ENCODE measurements at places on chromosomes 2 and 18.

GRCh38 chr2:167279810-167280209 is 391.5 kb downstream of the XIRP2 start:
- no peak for DNase-seq

- no peak for DNase-seq
Measured at GRCh38 chr2:152348388-152348787, 13.4 kb downstream of the FMNL2 start.

GRCh38 chr2:68251855-68252399 is 405 bp downstream of the PPP3R1 start:
- peak; percentile 15 for DNase-seq

GRCh38 chr2:220442012-220442411 is 814.6 kb downstream of the SLC4A3 start:
- no peak for DNase-seq

DNA sequence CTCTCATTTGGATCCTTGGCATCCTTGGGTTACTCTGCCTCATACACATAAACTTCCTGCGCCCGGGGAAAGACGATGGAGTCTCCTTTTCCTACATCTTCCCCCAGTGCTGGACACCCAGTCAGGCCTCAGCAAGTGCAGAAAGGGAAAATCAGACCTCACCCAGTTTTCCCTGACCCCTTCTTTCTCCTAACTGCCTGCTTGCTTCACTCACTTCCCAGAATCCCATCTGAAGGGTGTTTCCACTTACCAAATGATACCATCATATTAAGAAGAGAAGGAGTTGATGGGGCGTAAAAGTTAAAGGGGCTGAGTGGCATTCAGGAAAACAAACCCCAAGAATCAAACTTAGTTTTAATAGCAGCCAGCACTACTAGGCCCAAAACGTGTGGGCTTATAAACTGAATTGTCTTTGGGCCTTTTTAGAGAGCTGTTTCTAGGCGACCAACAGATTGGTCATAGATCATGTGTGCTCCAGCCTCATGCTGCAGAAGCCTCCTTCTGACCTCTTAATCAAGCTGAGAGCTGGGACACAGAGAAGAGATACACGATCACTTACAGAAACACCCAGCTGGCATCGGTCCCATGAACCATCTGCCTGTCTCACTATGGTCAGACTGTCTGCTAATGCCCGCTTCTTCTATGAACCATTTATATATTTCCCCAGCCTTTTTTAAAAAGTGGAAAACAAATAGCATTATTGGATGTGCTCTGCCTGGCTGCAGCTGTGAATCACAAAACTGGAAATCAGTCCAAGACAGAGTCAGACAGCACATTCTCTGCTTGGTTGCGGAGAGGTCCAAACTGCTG is 165.7 kb upstream of the SLC14A2 start:
- DNase-seq, result no peak

DNA sequence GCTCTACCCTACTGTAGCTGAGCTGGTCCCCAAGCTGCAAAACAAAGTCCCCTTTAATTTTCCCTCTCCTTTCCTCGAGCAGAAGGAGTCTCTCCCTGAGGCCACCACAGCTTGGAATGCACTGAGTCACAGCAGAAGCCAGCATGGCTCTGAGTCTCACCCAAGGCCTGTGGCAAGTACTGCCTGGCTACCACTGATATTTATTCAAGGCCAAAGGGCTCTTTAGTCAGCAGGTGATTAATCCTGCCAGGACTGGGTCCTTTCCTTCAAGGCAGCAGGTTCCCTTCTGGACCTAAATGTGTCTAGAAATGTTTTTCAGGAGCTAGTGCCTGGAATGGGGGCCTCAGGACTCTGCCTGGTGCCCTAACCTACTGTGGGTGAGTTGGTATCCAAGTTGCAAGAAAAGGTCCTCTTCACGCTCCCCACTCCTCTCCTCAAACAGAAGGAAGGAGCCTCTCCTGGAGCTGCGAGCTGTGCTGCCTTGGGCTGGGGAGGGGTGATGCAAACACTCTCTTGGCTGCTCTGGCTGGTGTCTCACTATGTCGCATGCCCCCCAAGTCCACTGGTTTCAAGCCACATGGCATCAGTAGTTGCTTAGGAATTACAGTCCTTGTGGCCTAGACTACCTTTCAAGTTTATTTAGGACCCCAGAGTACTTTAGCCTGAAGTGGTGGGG is 53.4 kb downstream of the CD28 start:
- no peak for DNase-seq

GRCh38 chr18:62745089-62745751 is 29.9 kb downstream of the PHLPP1 start:
- DNase-seq, result no peak

- no peak for DNase-seq
Measured at GRCh38 chr2:230946429-230947234, 21.6 kb upstream of the GPR55 start.

- DNase-seq, result no peak
Measured at GRCh38 chr2:239355139-239355538, 45.7 kb downstream of the HDAC4 start.

GRCh38 chr2:63124218-63124617 is 73.6 kb downstream of the OTX1 start:
- DNase-seq, result no peak

GRCh38 chr2:160220545-160221009 is 20.5 kb upstream of the ITGB6 start:
- peak; percentile 37 for DNase-seq

DNA sequence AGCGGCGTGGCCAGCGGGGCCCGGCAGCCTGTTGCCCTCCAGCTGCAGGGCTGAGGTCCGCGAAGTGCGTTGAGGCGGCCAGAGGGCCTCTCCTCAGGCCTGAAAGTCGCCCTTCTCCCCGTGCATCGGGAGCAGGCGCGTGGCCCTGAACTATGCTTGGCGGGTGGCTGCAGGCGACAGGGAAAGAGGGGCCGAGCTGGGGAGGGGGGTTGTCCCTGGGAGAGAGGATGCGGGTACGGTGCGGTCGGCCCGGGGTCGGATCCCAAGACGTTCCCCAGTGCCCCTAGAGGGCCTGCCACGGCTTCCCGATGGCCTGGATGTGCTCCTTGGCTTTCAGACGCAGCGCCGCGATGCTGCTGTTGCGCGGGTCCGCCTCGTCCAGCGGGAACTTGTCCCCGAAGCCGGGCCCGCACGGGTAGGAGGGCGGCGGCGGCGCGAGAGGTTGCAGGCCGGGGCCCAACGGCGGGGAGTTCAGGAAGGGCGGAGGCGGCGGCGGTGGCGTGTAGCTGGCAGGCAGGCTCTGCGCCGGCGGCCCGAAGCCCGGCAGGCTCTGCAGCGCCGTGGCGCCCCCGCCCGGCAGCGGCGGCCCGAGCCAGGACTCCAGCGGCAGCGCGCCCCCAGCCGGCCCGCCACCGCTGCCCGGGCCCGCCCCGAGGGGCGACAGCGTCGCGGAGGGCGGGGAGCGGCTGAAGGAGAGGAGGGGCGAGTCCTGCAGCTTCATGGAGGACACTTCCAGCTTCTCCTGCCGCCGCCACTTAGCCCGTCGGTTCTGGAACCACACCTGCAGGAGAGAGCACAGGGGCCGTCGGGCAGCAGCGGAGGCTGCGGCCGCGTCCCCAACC is 4.3 kb downstream of the RAX start:
- peak; percentile 50 for DNase-seq

- no peak for DNase-seq
Measured at GRCh38 chr2:195706161-195706900, 49.3 kb downstream of the SLC39A10 start.

- no peak for DNase-seq
Measured at GRCh38 chr18:24051031-24051947, 36.7 kb downstream of the TTC39C start.

- DNase-seq, result no peak
Measured at GRCh38 chr2:223460774-223461211, 141.4 kb downstream of the SCG2 start.

DNA sequence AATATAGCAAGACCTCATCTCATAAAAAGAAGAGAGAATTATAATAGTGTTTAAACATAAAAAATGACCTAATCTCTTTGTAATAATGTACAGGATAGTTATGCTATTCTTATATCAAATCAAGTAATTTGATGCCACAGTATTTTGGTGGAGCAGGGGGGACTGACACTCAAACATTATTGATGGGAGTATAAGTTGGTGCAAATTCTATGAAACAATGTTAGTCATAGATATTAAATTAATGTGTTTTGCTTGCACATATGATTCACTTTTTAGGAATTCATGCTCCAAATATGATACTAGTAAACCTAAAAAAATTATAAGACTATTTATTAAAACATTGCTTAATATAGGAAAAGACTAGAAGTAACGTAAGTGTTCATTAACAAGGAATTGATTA is 256.1 kb upstream of the SYT4 start:
- no peak for DNase-seq

GRCh38 chr18:1658908-1659566 is 754.4 kb downstream of the ADCYAP1 start:
- DNase-seq, result no peak

DNA sequence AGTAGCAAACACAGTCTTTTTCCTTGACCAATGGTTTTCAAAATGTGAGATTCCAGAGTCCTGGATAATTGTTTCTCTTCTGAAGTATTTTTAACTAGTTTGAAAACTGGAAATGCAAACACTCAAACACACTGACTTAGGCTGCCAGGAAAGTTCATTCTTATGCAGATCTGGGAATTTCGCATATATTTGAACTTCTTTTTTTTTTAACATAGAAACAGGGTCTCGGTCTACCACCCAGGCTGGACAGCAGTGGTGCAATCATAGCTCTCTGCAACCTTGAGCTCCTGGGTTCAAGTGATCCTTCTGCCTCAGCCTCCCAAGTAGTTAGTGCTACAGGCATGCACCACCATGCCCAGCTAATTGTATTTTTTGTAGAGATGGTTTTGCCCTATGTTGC is 79.6 kb downstream of the DYM start:
- no peak for DNase-seq

DNA sequence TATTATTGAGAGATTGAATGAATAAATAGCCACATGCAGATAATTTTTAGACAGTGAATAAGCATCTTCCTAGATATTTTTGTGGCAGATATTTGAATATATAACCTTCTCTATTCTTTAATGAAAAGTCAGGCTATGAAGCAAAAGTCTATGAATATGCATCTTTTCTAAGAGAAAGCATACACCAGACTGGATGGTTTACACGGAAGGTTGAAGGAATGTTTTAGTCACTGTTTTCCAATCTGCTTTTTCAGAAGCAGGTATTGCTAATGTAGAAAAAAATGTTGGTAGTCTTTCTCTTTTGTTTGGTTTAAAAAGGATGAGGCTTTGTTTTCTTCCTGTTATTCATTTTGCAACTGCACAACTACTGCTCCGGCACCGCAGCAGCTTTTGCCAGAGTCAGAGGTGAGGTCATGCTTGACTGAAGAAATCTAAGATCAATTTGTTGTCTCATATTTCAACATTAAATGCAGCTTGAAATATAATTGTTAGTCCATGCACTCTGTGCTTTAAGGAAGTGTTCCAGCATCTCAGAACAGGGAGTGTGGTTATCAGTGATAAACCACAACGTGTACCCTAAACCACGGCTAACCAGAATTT is 1540.8 kb upstream of the PIK3C3 start:
- no peak for DNase-seq

DNA sequence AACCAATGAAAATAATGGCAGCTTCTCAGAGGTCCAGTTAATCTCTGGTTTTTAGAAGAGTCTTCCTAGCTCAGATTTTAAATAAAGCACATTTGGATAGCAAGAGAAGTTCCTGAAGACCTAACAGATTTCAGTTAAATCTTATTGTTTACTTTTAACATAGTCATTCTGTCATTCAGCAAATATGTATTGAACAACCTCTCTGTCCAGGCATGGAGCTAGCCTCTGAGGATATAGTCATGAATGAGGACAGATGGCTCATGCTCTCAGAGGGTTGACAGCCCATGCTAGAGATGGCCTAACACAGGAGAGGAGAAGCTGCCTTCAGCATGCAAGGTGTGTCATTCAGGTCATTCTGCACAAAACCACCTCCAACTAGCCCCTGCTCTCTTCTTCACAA is 6.2 kb downstream of the CCBE1 start:
- no peak for DNase-seq

- no peak for DNase-seq
Measured at GRCh38 chr2:145169285-145169684, 649.4 kb upstream of the ZEB2 start.

- DNase-seq, result no peak
Measured at GRCh38 chr2:20113004-20113796, 61.8 kb upstream of the LAPTM4A start.

DNA sequence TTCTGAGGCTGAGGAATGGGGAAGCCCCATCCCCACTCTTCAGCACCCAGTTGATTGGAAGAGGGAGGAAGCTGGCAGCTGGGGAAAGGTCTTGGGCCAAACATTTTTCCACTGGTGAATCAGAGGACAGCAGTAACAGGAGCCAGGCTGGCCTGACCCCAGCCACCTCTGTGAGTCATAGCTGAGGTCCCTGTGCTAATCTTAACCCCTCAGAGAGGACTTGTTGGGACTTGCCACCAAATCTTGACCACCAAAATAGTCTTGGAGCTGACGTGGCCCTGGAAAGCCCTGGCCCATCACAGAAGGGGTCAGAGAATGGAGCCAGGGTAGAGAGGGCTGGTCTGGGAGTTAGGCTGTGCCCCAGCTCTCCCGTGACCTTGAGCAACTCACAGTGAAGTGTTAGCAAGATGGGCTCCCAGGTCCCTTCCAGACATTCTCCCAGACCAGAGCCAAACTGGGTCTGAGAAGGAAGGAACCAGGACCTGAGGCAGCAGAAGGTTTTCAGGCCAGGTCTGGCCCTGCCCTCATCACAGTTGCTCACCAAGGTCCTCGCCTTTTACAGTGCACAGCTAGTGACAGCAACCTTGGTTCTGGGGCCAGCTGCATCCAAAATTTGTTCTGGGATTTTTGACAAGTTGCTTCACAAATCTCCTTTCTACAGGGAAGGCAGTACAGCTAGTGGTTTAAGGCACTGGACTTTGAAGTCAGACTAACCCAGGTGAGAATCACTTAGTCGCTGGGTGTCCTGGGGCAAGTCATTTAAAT is 266.6 kb downstream of the CYP26B1 start:
- DNase-seq, result no peak

DNA sequence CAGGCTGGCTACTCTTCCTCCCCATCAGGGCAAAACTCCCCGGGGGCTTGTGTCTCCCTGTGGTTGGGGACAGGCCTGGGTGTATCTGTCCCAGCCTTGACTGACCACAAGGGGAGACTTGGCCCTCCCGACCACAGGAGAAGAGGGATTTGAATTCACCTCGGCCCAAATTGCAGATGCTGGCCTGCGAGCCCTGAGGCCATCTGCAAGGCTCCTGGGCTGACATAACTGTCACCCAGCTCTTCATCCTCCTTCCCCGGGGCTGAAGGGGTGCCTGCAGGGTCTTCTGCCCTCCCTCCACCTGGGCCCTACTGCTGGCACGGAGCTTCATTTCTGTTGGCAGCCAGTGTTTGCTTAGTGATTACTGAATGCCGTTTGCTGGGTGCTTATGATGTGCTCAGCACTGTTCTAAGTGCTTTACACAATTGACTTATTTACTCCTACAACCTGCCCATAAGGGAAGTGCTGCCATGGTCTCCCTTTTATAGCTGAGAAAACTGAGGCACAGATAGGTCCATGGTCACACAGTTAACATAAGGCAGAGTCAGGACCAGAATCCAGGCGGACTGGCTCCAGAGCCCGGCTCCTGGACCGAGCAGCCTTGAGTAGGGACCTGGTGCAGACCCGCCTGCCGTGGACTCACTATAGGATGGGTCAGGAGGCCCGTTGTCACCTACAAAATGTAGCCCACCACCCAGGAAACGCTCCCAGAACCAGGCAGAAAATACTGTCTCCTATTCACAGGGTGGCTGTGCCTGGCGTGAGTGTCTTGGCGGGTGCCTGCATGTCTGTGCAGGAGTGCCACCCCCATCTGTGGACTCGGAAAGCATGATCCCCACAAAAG is 18.9 kb downstream of the STEAP3 start:
- DNase-seq, result no peak

- DNase-seq, result no peak
Measured at GRCh38 chr2:187988348-187988747, 303.3 kb upstream of the GULP1 start.

- no peak for DNase-seq
Measured at GRCh38 chr2:239936838-239937581, 88.1 kb downstream of the NDUFA10 start.
